ENCODE measurements at places on chromosomes 13 and 19.

GRCh38 chr13:66329988-66330451 lies 900.1 kb downstream of the PCDH9 start:
- DNase-seq: peak; percentile 0

GRCh38 chr19:33718651-33719254 lies 77.9 kb upstream of the KCTD15 start:
- no peak for DNase-seq

- DNase-seq: no peak
Measured at GRCh38 chr19:12694641-12695040, 1.8 kb downstream of the FBXW9 start.

GRCh38 chr19:46474211-46474610 lies 2.8 kb upstream of the PNMA8A start:
- no peak for DNase-seq

DNA sequence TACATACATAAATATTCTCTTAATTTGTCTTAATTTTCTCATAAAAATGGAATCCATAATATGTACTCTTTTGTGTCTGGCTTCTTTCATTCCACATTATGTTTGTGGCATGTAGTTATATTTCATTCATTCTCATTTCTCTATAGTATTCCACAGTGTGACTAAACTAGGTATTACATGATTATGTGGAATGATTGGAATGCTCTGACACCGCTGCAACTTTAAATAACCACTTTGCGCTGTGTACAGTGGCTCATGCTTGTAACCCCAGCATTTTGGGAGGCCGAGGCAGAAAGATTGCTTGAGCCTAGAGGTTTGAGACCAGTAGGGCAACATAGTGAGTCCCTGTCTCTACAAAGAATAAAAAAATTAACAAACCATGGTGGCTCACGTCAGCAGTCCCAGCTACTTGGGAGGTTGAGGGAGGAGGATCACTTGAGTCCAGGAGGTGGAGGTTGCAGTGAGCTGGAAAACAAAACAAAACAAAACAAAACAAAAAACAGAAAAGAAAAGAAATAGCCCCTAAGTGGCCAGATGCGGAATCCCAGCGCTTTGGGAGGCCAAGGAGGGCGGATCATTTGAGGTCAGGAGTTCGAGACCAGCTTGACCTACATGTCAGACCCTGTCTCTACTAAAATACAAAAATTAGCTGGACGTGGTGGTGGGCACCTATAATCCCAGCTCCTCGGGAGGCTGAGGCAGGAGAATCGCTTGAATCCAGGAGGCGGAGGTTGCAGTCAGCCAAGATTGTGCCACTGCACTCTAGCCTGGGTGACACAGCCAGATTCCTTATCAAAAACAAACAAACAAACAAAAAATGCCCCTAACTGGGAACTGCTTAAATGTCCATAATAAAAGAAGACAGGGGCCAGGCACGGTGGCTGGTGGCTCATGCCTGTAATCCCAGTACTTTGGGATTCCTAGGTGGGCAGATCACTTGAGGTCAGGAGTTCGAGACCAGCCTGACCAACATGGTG lies 8.0 kb upstream of the SAE1 start:
- DNase-seq: no peak

- no peak for DNase-seq
Measured at GRCh38 chr13:71090990-71091389, 776.0 kb downstream of the DACH1 start.

GRCh38 chr13:59374691-59375090 lies 789.0 kb downstream of the DIAPH3 start:
- DNase-seq: no peak

- no peak for DNase-seq
Measured at GRCh38 chr19:58560007-58560887, 1.8 kb upstream of the UBE2M start.

DNA sequence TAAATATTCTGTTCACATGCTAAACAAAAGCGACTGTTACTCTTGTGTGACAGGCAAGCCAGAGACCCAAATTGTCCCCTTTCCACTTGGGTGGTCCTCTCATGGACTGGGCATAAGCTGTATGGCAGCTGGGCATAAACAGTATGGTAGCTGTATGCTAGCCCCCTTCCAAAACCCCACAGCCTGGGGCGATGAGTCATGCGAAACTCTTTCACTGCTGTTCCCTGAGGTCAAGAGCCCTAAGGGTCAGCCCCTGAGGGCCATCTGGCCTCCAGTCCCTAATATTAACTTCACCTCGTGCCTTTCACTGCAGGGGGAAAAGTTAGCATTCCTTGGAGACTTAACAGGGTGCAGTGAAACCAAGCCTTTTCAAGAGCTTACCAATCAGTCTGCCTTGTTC lies 45.6 kb upstream of the ZNF562 start:
- DNase-seq: no peak

DNA sequence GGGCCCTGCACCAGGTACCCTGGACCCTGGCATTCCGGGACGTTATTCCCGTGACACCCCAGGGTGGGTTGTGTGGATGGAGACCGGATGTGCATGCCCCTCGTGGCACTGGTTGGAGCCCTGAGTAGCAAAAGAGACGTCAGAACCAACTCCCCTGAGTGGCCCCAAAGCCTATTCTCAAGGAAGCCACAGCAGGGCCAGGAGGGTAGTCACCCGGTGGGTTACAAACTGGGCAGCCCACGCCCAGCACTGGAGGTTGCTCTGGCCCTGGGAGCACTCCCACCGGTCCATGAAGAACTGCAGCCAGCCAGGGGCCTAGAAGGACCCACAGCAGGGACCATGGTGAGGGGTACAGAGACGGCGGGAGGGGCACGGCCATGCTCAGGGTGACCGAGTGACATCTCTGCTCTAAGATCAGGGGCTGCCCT lies 7.5 kb downstream of the KLF16 start:
- peak; percentile 46 for DNase-seq

DNA sequence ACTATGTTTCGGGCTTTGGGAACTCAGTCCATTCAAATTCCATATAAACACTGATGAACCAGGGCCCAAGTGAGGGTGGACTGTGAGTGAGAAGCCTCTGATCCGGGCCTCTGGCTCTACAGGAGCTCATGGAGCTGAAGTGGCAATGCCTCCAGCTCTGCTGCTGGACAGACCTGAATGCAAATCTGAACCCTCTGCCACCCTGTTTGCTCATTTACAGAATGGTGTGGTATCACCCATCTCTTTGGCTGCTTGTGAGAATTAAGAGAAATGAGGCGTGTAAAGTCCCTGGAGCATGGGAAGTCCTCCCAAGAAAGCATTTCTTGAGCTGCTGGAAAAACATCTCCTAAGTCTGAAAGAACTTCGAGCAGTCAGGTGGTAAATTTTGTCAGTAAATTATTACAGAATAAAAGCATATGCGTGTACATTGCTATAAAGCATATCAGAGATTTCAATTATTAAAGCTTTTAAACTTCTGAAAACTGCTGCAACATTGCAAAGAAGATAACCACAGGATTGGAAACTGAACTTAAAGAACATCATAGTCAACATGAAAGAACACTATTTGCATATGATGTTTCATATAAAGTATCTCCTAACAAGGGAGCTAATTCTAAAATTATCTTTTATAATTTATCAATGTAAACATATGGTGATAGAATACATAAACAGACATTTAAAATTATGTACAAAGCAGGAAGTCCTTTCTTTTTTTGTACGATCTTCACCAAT lies 369.0 kb downstream of the UQCRFS1 start:
- DNase-seq: no peak

DNA sequence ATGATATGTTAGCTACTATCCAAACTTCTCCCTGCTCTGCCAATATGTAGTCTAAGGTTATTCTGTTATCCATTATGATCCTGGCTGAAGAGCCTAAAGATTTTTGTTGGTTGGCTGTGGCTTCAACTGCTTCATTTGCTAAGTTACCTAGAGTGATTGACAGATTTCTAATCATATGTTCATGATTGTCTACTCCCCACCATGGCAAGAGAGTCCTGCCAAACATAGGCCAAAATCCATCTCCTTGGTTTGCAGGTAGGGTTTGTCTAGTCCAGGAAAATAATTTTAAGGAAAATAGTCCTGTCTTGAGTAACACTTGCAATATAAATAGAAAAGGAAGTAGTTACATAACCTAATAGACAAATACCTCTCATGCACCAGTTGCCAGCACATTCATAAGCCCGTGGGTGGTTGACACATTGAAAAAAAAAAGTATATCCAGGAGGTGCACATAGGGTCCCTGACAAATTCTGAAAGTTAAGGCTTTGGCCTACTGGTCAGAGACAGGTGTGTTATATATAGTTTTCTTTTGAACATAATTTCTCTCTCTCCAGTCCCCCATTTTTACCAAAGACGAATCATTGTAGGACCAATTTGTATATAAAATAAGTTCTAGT lies 5.4 kb upstream of the CBY2 start:
- DNase-seq: peak; percentile 28

DNA sequence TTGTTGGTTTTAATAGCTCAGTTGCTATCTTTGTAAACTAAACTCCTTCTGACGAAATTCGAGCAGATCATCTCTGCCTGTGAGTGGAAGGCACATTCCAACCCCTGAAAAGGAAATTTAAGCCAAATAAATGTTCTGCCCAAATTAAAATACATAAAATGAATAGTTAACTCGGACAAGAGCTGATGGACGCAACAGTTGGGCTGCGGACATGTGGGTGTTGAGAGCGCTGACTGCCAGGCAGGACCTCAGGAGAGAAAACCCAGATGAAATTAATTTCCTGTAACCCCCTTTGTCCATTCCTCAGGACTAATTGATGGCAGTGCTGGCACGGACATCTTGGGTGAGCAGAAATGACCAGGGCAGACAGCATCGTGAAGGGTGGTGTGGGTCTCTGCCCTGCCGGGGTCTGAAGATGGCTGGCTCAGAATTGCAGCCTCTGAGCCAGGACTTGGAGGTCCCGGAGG lies 86.5 kb downstream of the TSHZ3 start:
- DNase-seq: no peak

- no peak for DNase-seq
Measured at GRCh38 chr13:42022796-42023493, 25.5 kb upstream of the DGKH start.

- no peak for DNase-seq
Measured at GRCh38 chr19:40687525-40688016, 2.9 kb downstream of the NUMBL start.

GRCh38 chr19:19627621-19628500 lies at the start of gene LPAR2:
TSS of gene LPAR2 (minus strand) at chr19:19628220. CDS start at chr19:19627275, 945 bp downstream.
- DNase-seq: peak; percentile 56

DNA sequence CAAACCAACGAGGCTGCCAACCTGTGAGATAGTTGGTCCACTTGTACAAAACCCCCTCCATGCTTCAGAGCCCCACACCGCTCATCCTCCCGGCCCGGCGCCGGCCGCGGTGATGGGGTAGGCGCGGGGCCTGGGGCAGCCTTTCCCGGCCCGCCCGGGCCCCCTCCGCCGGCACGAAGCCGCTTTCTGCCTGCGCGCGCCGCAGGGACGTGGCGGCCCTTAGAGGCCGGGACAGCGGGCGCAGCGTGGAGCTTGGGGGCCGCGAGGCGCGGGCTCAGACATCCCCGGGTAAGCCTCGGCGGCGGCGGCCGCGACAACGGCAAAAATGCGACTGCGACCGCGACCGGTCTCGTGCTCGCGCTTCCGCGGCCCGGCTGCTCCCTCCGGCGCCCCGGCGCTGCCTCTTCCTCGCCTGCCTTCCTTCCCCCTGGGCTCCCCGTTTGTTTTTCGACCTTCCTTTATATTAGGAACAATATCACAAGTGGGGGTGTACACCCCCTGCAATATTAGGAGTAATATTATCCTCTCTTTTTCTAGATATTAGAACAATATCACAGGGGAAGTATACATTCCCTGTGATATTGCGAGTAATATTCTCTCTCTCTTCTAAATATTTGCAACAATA lies 53.9 kb upstream of the CEACAM21 start:
- no peak for DNase-seq

GRCh38 chr19:3784607-3785450 lies 1.4 kb downstream of the MATK start:
- DNase-seq: no peak

- no peak for DNase-seq
Measured at GRCh38 chr19:46147791-46148288, at the start of gene IGFL2. TSS of gene IGFL2 (plus strand) at chr19:46148238. CDS start at chr19:46148279, 41 bp downstream.

- no peak for DNase-seq
Measured at GRCh38 chr19:31354316-31354715, 5.1 kb upstream of the TSHZ3 start.

- no peak for DNase-seq
Measured at GRCh38 chr13:32098272-32098671, 66.7 kb downstream of the FRY start.

- no peak for DNase-seq
Measured at GRCh38 chr13:50575138-50575537, 268.4 kb downstream of the DLEU7 start.

- DNase-seq: no peak
Measured at GRCh38 chr13:110400786-110401533, 93.9 kb downstream of the COL4A2 start.

All from activated CD4-positive, alpha-beta T cell treated with anti-CD3 and anti-CD28 coated beads, Interleukin-2, amount 50 U/mL, for 16 hours (primary cell).